CD4-positive, alpha-beta memory T cell (primary cell): ENCODE measurements at places on chromosomes 7 and 10. TPM values are rescaled to one million over a fixed set of nuclear protein-coding genes. Genes with fewer than 3 reads are reported as not detected.

DNA sequence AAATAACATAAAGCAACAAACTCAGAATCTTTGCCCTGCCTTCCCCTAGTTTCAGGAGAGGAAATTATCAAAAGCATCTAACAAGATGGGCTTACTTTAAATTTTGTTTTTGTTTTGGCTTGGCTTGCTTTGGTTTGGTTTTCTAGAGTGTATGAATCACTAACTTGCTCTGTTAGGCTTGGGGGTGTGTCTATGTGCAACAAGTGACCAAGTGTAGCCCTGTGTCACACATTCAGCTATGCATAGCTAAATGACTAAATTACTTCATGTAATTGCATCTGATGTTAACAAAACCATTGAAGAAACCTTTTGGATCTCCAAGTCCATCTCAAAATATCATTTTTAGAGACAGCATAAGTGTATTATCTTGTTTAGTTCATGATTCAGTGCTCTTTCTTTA lies 251.0 kb downstream of the TFEC start:
- no peak for DNase-seq
- no peak overlapping the region for H3K4me3 ChIP-seq
- H3K27me3 ChIP-seq = no peaks in the 10 kb centered on the region
- H3K27ac ChIP-seq = no peak overlapping the region
- no peaks in the 10 kb centered on the region for H3K36me3 ChIP-seq
- H3K4me1 ChIP-seq = no peaks in the 10 kb centered on the region

DNA sequence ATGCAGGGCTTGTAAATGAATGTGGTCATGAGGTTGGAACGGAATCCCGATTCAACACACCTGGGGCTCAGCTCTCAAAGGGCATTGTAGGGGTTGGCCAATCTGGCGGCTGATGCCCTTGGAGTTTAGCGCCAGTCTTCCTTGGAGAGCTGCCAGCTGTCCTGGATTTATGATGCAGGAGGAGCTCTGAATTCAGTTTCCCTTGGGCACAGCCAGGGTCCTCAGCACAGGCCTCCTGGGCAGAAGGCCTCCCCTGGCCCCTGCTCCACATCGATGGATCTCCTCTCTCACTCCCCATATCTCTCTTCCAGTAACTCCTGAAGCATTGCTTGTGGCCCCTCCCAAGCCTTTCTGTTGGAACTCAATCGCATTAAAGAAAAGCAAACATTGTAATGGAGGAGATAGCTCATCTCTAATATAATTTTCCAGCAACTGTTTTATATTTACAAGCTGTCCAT lies 985 bp upstream of the CYTH3 start:
- H3K4me1 ChIP-seq = peaks cover 28% of the 10 kb centered on the region
- H3K27ac ChIP-seq = no peak overlapping the region
- no peaks in the 10 kb centered on the region for H3K36me3 ChIP-seq
- DNase-seq = no peak
- no peak overlapping the region for H3K4me3 ChIP-seq

GRCh38 chr10:102157224-102157623 lies 5.0 kb downstream of the NOLC1 start:
- no peaks in the 10 kb centered on the region for H3K27me3 ChIP-seq
- H3K36me3 ChIP-seq = peaks cover 70% of the 10 kb centered on the region
- H3K4me3 ChIP-seq = no peak overlapping the region
- peaks cover 28% of the 10 kb centered on the region for H3K4me1 ChIP-seq
- no peak overlapping the region for H3K27ac ChIP-seq
- no peak for DNase-seq

- no peaks in the 10 kb centered on the region for H3K27me3 ChIP-seq
- H3K27ac ChIP-seq = peak overlapping the region; percentile 68
- peak overlapping the region; percentile 61 for H3K4me3 ChIP-seq
- peaks cover 25% of the 10 kb centered on the region for H3K4me1 ChIP-seq
- peaks cover 2% of the 10 kb centered on the region for H3K36me3 ChIP-seq
- no peak for DNase-seq
Measured at GRCh38 chr7:149261316-149261828, 624 bp upstream of the ZNF783 start.

GRCh38 chr10:33684211-33684611 lies 349.7 kb upstream of the NRP1 start:
- no peak overlapping the region for H3K4me3 ChIP-seq
- H3K27me3 ChIP-seq = no peaks in the 10 kb centered on the region
- no peaks in the 10 kb centered on the region for H3K36me3 ChIP-seq
- no peak overlapping the region for H3K27ac ChIP-seq

DNA sequence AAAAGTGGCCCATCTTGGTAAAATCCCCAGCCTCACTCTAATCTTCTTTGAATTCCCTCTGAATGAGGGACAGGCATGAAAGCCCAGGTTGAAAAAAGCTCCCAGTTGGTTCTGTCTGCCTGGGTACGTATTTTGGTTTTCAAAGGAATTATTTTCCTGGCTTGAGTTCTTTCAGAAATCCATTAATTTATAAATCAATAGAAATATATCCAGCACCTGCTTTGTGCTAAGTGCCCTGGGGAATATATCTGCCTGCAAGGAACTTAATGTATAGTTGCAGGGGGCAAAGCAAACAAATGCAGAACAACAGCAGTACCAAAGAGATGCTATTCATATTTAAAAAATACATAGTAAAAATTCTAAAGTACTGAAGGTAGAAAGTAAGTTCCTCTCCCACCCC lies 362.7 kb downstream of the REEP3 start:
- H3K27me3 ChIP-seq = no peaks in the 10 kb centered on the region
- no peaks in the 10 kb centered on the region for H3K36me3 ChIP-seq
- DNase-seq = no peak
- H3K4me1 ChIP-seq = no peaks in the 10 kb centered on the region
- H3K4me3 ChIP-seq = no peak overlapping the region
- H3K27ac ChIP-seq = no peak overlapping the region

DNA sequence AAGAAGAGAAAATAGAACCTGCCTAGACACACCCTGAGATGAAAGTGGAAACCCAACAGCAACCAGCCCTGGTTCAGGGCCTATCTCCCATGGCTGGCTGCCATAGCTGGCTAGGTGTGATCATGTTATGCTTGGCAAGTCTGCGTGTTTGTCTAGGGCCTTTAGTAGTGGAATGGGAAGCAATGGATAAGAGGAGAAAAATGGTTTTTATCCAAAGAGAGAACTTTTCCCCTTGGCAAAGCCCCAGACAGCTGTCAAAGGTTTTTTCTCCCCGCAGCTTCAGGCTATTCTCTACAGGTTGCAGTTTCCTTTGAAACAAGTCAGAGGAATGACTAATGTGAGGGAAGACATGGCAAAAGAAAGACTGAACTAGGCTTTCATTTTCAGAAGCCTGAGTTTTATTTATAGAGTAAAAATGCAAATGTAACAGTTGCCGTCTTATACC lies 161.5 kb downstream of the SEMA3D start:
- no peak overlapping the region for H3K27ac ChIP-seq
- no peaks in the 10 kb centered on the region for H3K4me1 ChIP-seq
- H3K36me3 ChIP-seq = no peaks in the 10 kb centered on the region
- H3K4me3 ChIP-seq = no peak overlapping the region

DNA sequence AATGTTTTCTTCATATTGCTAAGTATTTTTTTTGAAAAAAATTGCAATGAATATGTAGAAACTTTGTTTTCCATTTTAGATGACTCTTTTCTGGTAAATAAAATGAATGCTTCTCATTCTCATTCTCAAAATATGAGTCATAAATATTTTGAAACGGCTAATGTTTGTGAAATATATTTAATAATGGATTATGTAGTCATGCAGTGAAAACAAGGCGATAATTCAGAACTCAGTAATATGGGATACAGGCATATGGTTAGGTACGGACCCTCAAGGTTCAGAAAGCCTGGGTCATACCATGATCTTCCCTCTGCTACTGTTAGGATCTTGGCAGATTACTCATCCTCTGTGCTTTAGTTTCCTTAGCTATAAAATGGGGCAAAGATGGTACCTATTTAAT lies 46.2 kb upstream of the SLC39A12 start:
- H3K27ac ChIP-seq = no peak overlapping the region
- H3K4me3 ChIP-seq = no peak overlapping the region
- no peaks in the 10 kb centered on the region for H3K36me3 ChIP-seq
- no peak for DNase-seq
- no peaks in the 10 kb centered on the region for H3K4me1 ChIP-seq

GRCh38 chr10:44396671-44397191 lies 11.8 kb upstream of the CXCL12 start:
- no peaks in the 10 kb centered on the region for H3K36me3 ChIP-seq
- no peaks in the 10 kb centered on the region for H3K4me1 ChIP-seq
- no peaks in the 10 kb centered on the region for H3K27me3 ChIP-seq
- no peak overlapping the region for H3K4me3 ChIP-seq
- H3K27ac ChIP-seq = no peak overlapping the region

DNA sequence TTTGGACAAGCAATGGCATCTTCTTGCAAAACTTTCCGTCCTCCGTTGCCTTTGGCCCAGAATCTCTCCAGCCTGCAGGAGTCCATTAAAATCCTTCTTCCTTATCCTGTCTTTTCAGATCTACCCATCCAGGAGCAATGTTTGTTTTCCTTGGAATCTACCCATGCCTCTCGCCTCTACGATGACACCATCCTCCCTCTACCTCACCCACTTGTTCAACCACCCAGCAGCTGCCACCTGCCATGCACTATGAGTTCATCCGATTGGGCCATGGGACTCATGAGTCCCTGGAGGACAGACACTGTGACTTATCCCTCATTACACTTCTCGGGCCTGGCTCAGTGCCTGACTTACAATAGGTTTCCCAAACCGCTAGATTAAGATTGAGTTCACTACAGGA lies 26.8 kb upstream of the MGMT start:
- no peaks in the 10 kb centered on the region for H3K27me3 ChIP-seq
- H3K4me3 ChIP-seq = no peak overlapping the region
- no peaks in the 10 kb centered on the region for H3K36me3 ChIP-seq

- H3K4me3 ChIP-seq = peak overlapping the region; percentile 67
- DNase-seq = peak; percentile 70
- no peaks in the 10 kb centered on the region for H3K27me3 ChIP-seq
- peak overlapping the region; percentile 62 for H3K27ac ChIP-seq
- H3K36me3 ChIP-seq = no peaks in the 10 kb centered on the region
- peaks cover 70% of the 10 kb centered on the region for H3K4me1 ChIP-seq
Measured at GRCh38 chr10:46268076-46268881, 18.5 kb upstream of the ANTXRL start.

DNA sequence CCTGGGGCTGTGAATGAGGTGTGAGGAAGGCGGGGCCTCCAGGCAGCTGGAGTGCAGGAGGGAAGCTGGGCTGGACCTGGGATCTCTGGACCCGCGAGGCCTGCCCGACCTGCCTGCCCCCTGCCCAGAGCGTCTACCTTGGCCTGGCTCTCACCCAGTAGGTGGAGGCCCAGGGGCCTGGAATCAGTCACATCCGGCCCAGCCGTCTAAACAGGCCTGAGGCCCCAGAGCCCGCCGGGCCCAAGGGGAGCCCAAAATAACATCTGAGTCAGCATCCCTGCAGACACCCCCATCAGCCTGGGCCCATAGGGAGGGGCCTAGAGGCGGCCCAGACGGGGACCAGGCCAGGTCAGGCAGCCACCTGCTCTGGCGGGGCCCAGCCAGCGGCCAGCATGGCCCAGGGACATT lies 15.1 kb upstream of the ELN start:
- H3K4me3 ChIP-seq = no peak overlapping the region
- no peak overlapping the region for H3K27ac ChIP-seq
- DNase-seq = no peak
- H3K36me3 ChIP-seq = no peaks in the 10 kb centered on the region

GRCh38 chr10:35259769-35260397 lies 76.4 kb upstream of the CCNY start:
- no peak overlapping the region for H3K27ac ChIP-seq
- H3K27me3 ChIP-seq = no peaks in the 10 kb centered on the region
- no peak for DNase-seq
- no peak overlapping the region for H3K4me3 ChIP-seq

DNA sequence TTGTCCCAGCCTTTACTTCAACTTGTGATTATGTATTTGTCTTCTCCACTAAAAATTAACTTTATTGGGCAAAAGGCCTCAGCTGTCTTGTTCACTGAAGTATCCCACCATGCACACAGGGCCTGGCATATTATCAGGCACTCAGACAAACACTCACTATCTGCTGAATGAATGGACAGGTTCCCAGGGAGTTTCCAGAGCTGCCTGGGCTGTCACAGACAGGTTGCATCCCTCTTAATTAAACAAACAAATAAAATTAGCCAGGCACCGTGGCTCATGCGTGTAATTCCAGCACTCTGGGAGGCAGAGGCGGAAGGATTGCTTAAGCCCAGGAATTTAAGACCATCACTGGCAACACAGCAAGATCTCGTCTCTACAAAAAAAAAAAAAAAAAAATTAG lies 1.5 kb upstream of the TSPAN14 start:
- H3K36me3 ChIP-seq = no peaks in the 10 kb centered on the region
- peak overlapping the region; percentile 75 for H3K27ac ChIP-seq
- H3K4me1 ChIP-seq = peaks cover 21% of the 10 kb centered on the region
- H3K4me3 ChIP-seq = no peak overlapping the region
- no peaks in the 10 kb centered on the region for H3K27me3 ChIP-seq
- no peak for DNase-seq

DNA sequence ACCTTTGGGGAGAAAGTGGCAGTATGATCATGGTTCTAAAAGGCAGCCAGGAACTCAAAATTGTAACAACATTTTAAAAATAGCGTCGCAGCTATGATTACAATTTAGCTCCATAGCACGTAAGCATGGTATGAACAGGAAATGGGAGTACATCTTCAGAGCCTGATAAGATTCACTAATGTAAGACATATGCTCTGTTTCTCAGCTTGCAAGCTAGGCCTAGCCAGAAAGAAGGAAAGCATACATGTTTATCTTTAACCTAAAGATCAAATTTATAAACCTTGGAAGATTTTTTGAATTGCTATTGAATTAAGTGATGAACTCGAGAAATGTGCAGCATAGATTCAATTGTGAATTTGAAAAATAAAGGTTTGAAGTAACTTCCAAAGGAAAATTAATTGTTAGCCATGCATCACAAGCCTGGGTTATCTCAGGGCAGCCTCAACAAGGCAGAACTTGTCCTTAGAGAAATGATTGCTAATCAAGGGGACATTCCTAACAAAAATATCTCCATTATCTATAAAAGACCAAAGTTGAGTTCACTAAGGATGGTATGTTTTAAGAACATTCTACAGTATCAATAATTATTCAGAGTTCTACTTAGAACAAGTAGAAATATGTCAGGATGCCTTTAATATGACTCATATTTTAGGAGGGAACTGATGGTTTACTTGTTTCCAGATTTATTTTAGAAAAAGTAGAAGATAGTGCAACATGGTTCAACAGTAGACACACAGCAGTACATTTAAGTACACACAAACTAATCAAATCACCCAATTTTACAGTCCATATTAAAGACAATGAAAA lies 38.8 kb upstream of the SEPTIN7 start:
- no peaks in the 10 kb centered on the region for H3K4me1 ChIP-seq
- no peak for DNase-seq
- no peaks in the 10 kb centered on the region for H3K27me3 ChIP-seq
- no peak overlapping the region for H3K4me3 ChIP-seq
- H3K27ac ChIP-seq = no peak overlapping the region

CRPPA gene
- total RNA-seq = 1.1 TPM

CTAGE15 gene
- not detected for total RNA-seq

MBL2 gene
- not detected for total RNA-seq

TUBB8 gene
- not detected for total RNA-seq

PPP1R17 gene
- not detected for total RNA-seq

HSPA12A gene
- total RNA-seq = 0.36 TPM

RASSF4 gene
- 1.8 TPM for total RNA-seq

CAV1 gene
- total RNA-seq = not detected

OPN4 gene
- total RNA-seq = not detected

AOAH gene
- 5.4 TPM for total RNA-seq

SLC25A40 gene
- total RNA-seq = 28.9 TPM
